GM23248 (cell line): ENCODE measurements at places on chromosomes 16 and 17.

- DNase-seq: peak; percentile 72
These were observed 30.3 kb downstream of the CACNA1H start for GRCh38 chr16:1182950-1183907.

DNA sequence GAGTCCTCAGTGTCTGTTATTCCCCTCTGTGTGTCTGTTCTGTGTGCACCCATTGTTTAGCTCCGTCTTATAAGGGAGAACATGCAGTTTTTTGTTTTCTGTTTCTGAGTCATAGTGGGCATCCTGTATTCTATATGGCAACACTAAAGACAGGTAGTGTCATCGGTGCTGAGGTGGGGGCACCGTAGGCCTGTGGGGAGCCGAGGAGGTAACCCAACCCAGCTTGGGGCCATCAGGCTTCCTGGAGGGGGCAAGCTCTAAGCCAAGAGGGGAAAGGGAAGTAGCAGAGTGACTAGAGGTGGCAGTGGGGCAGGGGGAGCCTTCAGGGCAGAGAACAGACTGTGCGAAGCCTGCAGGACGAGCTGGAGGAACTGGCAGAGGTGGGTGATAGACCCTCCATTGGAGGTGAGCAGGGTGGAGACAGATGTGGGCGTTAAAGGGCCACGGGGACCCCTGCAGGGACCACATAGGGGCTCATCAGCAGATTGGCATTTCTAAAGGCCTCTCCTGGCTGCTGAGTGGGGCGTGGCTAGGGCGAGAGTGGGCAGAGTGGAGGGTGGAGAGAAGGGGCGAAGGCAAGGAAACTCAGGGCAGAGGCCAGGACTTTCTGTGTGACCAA lies 36.5 kb downstream of the CPNE2 start:
- no peak for DNase-seq

DNA sequence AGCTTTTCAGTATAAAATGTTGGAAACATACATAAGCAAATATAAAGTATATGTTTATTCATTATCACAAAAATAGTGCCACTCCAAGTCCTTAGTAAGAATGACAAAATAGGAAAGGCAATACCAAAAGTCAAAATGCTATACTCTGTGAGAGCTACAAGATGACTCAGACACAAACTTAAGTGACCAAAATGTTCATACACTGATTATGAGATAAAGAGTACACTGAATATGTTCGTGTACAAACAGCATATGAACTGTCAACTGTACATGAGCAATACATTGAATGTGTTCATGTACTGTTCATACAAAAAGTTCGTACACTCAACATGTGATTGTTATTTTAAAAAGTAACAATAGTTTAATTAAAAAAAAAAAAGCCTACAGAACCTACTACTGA lies 103.3 kb downstream of the CA4 start:
- peak; percentile 13 for DNase-seq

DNA sequence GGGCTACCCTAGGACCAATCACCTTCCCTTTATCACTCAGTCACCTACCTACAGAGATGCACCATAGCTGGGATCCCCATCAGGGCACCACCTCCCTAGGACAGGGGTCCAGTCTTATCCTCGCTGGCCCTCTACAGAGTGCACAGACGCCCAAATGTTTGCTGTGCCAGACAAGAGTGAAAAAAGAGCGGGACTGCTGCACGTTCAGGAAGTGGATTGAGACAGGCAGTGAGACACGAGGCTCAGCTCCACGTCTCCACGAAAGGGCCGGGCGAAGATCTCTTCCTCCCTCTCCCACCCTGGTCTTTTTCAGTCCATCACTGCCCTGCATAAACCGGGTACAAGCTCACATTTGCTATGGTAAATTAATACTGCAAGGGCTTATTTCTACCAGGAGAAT lies 95.5 kb downstream of the ZFHX3 start:
- no peak for DNase-seq

GRCh38 chr16:25155553-25156460 lies 44.3 kb downstream of the LCMT1 start:
- peak; percentile 38 for DNase-seq

DNA sequence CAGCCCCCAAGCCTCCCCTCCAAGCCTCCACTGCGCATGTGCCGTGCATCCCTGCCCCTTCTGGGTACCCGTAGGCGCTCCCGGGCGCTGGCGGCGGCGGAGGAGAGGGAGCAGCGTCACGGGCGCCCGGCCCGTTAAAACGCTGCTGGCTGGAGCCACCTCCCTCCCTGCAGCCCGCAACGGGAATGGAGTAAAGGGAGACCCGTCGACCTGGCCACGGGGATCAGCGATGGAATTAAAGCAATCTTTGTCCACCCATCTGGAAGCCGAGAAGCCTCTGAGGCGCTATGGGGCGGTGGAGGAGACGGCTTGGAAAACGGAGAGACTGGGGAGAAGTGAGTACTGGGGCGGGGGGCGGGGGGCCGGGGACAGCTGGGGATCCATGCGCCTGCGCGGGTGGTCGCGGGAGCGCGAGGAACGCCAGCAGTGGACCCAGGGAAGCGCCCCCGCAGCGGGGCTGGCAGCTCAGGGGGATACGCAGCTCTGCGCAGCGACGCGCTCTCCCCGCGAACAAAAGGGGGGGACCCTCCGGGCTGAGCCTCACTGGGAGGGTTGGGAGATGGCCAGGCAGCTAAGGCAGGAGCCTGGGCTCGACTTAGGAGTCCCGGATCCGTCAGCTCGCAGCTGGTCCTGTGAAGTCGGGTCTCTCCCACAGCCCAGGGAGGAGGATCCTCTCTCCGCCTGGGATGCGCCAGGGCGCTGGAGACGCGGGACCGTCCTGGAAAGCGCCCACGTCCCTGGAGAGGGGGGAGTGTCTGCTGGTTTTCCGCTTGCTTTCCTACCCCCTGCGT lies at the start of gene BMERB1:
BMERB1 (plus strand) TSS at position 164 of the 791 bp plus-strand sequence; CDS start at position 230, 66 bp downstream.
- DNase-seq: peak; percentile 91

GRCh38 chr16:2296661-2297505 lies 29.0 kb upstream of the RNPS1 start:
- peak; percentile 44 for DNase-seq

DNA sequence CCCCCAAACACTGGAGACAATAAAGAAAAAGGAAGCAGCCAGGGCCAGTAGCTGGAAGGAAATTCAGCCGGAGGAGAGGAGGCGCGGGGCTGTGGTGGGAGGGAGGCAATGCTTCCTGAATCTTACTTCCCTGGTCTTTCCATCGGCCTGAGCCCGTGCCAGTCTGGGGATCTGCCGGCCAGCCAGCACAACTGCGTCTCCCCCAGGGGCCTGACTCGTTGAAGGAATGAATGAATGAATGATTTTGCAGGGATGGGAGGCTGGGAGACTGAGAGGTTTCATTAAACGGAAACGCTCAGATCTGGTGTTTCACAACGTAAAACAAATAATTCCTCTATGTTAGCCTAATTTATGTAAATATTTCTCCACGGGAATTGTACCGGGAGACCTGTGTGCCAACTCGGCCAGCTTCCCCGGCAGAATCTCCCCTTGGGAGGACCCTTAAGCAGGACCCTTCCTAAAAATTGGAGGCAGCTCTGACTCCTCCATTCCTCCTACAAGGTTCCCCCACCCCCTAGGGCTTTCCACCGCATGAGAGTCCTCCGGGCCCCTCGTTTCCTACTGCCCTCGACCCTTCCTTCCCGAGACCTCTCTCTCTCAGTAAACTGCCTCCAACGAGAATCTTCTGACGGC lies 1.3 kb upstream of the BAIAP2 start:
- no peak for DNase-seq

DNA sequence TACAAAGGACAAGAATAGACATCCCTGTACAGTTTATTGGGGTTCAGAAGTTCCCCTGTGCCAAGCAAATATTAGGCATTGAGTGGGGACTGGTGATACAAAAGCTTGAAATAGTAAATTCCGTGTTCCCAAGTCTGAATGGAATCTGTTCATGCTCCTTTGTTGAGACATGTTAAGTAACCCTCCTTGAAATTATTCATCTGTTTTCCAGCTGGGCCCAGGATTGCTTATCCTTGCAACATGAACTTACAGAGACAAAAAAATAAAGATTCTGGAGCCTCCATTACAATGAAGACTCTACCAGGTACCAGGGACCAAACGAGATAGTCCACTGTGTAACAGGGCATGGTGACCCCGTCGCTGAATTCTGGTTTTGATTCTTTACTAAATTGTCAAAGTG lies 6.1 kb upstream of the CCL8 start:
- peak; percentile 32 for DNase-seq

GRCh38 chr17:14622615-14623101 lies 321.8 kb downstream of the HS3ST3B1 start:
- DNase-seq: no peak

GRCh38 chr17:42178817-42179216 lies 2.1 kb downstream of the KCNH4 start:
- DNase-seq: no peak

DNA sequence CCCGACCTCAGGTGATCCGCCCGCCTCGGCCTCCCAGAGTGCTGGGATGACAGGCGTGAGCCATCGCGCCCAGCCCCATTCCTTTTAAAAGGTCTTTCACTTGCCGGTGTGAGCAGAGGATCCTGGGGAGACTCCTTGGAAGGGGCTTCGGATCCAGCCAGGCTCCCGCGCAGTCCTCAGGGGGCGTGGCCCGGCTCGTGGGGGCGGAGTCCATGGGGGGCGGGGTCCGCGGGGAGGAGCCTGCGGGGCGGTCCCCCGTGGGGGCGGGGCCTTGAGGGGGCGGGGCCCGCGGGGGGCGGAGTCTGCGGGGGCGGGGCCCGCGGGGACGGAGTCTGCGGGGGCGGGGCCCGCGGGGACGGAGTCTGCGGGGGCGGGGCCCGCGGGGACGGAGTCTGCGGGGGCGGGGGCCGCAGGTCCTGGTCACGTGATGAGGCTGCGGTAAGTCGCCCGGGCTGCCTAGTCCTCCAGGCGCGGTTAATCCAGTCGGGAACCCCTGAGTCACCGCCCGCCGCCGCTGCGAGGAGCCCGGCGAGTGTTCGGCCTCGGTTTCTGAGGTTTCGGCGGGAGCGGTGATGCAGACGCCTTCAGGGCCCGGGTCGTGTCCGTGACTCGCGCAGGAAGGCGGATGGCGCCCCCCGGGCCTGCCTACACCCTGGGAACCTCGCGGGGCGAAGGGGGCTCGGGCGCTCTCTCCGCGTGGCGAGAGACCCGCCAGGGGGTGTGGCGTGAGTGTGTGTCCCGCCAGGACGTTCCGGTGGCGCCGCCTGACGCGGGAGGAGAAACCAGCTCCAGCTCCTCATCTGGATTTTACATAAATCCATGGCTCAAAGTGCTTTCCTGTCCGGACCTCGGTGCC lies 23.6 kb upstream of the ABR start:
- peak; percentile 92 for DNase-seq

GRCh38 chr17:59180626-59181025 lies 25.1 kb downstream of the PRR11 start:
- no peak for DNase-seq

GRCh38 chr16:88355389-88356123 lies 27.2 kb upstream of the ZNF469 start:
- no peak for DNase-seq

DNA sequence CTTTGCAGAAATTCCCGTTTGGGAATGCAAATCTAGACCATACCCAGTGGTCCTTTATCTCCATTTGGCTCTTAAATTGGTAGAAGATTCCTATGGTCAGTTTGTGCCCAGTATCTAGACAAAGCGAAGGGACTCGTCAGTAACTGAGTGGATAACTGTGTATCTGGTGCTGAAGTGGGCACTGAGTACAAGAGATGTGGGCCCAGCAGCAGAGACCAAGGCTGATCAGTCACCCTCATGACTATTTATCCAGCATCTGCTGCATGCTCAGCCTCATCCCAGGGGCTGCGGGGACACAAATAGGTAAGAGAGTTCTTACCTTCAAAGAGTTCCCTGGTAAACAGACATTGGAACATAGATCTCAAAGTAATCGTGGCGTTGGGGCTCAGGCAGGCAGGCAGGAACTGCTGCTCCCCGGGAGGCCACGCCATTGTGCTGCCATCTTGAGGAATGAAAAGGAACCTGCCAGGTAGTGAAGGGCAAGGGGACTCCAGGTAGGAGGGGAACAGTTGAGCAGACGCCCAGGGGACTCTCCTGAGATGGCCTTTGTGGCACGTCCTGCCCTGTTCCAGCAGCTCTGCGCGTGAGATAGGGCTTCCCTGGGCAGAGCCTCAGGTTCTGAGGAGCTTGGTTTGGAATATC lies 10.3 kb downstream of the NT5M start:
- DNase-seq: peak; percentile 23
